ENCODE measurements at places on chromosomes 5 and 9.

GRCh38 chr5:168302785-168303184 lies 11.3 kb downstream of the WWC1 start:
- DNase-seq = no peak

- no peak for DNase-seq
These were observed 852 bp downstream of the ARHGEF37 start for GRCh38 chr5:149581931-149582768.

DNA sequence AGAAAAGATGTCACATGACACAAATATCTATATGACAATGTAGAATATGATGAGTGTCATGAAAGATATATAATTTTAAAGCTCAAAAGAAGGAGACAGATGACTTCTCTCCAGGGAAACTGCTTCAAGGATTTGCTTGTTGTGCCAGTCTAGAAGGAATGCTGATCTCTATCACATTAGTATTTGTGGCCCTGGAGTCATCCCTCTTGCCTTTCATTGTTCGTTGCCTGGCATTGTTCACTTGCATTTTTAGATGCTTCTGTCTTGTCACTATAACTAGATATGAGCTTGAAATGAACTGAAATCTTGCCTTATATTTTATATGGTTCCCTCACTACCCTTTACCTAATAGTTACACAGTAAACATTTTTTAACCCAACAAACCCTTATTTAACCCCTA lies 207.5 kb downstream of the ZNF608 start:
- DNase-seq = no peak

DNA sequence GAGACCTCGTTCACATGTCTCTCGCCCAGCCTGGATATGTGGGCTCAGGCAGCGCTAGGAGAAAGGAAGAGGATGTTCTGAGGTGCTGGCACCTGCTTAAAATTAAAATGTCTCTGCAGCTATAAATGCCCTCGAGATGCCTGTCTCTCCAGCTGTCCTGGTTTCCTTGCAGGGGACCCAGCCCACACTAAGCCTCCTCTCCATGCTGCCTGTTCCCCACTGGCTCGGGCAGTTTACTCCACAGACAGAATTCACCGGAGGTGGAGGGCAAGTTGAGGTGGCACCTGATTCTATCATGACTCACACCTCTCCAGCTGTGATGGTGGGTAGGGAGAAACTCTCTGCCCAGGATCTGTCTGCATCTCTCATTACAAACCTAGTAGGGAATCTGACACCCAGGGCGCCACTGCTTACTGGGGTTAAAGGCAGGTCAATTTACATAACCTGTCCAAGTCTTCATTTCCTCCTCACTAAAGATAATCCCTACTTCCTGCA lies 420.9 kb downstream of the SPOCK1 start:
- no peak for DNase-seq

GRCh38 chr9:78009186-78009585 lies 22.4 kb downstream of the GNAQ start:
- DNase-seq = no peak

- peak; percentile 91 for DNase-seq
These were observed 5.1 kb downstream of the GRK6 start for GRCh38 chr5:177431317-177432142.

- no peak for DNase-seq
These were observed 2.2 kb upstream of the CLINT1 start for GRCh38 chr5:157860898-157861890.

DNA sequence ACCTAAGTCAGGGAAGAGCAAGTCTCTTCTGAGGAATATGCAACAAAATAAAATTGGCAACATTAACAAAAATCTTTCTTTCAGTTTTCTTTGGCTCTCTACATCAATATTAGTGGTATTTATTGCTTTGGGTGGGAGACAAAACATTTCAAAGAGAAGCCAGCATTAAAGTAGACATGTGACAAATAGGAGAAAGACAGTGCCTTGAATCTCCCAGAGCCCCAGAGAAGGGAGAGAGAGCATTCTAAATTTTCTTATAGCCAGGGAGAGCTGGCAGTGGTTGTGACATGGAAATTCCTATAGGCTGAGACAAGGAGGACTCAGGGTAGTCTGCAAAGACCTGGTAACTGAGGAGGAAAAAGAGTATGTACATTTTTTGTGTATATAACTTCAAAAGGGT lies 79.4 kb upstream of the NREP start:
- DNase-seq = no peak

Measured in activated CD8-positive, alpha-beta memory T cell treated with anti-CD3 and anti-CD28 coated beads, Interleukin-2, amount 50 U/mL, for 48 hours (primary cell).